ENCODE measurements at places on chromosomes 1 and 21.

DNA sequence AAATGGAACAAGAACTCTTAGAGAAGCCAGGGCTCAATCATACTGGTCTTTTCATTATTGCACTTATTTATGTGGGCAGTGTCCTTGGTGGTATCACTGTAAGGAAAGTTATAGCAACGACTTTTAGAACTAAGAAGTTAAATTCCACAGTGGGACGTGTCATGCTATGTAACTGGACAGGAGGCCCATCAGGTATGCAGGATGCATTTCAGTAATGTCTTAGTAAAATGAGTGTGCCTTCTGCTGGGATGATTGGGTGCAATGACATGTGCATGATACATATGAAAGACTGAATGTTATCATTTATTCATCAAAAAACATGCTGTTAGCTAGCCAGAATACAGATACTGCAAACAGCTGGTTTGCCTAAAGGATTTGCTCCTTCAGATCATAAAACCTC, 6.9 kb upstream of the ATP1B1 start:
- DNase-seq = no peak

- no peak for DNase-seq
Measured at GRCh38 chr1:162677607-162678371, 45.5 kb downstream of the DDR2 start.

- no peak for DNase-seq
Measured at GRCh38 chr1:240475832-240476231, 136.1 kb downstream of the GREM2 start.

DNA sequence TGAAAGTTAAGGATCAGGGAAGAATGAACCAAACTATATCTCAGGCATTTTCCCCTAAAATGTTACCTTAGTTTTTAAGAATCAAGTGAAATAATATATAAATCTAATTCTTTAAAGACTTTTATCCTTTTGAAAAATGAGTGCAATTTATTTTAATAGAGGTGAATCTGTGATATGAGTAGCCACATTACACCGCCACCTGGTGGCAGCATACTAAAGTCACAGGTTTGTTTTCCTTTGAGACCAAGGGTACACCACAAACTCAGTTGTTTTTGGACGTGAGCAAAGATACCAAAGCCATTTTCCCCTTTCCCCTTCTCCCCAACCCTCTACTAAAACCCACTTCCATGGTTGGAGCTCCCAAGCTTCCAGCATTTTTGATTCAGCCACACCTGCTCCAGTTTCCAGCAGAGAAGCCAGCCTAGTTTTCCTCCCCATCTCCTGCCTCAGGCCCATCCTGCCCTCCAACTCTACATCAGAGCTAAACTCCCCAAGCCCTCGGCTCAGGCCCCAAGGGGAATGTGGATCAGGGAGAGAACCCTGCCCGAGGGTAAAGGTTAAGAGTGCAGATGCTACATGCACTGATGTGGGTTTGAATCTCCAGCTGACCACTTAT, 22.9 kb upstream of the LDLRAP1 start:
- peak; percentile 71 for DNase-seq

DNA sequence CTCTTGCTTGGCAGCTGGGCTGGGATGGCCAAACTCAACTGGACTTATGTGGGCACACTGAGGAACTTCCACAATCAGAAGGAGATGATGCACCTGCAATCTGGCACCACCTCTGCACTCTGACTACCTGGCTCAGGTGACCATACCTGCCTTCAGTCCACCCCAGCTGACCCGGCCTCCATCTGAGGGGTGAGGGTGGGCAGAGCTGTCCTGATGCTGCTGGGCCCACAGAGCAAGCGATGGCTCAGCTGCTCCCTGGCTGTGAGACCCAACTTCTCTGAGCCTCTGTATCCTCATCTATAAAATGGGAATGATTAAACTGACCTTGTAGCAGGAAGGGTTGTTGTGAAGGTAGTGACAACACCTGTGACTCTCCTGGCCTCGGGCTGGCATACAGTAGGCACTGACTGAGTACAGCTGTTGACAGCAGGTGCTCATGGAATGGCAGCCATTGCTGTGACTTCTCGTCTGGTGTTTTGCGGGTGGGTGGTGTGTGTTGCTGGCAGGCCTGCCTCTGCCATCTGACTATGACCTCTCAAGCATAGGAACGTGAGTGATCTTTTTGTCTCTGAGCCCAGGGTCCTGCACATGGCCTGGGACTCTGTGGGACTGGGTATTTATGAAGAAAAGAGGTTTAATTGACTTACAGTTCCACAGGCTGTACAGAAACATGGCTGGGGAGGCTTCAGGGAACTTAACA, 438.5 kb downstream of the PTPRU start:
- DNase-seq = no peak

DNA sequence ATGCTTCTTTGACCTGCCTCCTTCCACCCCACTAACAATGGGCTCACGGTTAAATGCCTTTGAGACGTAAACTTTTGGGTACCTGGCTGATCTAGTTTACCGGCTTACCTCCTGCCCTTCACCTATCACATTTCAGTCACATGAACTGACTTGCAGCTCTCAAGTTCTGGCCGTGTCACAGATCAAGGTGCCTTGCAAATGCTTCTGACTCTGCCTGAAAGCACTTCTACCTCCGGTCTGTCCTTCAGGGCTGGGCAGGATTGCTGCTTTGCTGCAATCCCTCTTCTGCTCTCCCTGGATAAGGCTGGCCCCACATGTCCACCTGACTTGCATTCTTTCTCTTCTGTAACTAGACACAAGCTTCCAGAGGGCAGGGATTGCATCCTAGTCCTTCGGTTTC, 69.0 kb downstream of the GRIK1 start:
- no peak for DNase-seq

GRCh38 chr1:223621312-223621734, 44.2 kb downstream of the CAPN8 start:
- no peak for DNase-seq

GRCh38 chr1:176374967-176375569, 87.9 kb upstream of the PAPPA2 start:
- DNase-seq = peak; percentile 67

DNA sequence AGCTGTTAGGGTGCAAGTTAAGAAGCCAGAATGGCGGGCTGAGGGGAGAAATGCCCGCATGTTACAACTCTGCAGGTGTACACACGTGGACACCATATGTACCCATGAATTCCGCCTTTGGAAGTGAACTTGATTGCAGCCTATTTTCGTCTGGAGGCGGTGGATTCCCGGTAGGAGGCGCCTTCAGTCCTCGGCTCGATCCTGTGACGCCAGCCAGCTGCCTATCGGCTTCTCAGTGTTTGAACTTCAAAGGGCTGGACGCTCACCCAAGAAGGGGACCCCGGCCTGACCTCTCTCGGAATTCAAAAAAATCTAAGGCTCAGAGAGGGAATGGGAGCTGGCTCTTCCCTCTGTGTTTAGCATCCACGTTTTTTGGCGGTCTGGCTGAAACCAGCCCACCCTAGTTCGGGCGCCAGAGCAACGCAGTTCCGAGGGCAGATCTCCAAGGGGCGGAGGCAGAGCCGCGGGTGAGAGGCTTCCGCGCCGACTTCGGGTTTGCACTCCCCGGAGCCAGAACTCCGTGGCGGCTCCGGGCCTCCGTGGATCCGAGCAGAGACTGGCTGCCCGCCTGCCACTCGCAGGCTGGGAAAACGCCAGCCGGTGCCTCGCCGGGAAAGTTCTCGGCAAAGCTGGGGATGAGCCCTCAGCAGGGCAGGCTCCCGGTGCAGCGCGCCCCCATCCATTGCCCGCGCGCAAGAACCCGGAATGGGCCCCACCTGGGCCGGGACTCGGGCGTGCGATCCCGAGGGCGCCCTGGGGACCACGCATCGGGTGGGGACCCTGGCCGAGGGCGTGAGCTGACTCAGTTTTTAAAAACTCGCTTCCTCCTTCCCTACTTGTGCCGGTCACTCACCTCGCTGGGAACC, 996 bp upstream of the TMEM51 start:
- DNase-seq = peak; percentile 50

GRCh38 chr21:33198346-33199099, 31.2 kb upstream of the IFNAR2 start:
- DNase-seq = peak; percentile 65

DNA sequence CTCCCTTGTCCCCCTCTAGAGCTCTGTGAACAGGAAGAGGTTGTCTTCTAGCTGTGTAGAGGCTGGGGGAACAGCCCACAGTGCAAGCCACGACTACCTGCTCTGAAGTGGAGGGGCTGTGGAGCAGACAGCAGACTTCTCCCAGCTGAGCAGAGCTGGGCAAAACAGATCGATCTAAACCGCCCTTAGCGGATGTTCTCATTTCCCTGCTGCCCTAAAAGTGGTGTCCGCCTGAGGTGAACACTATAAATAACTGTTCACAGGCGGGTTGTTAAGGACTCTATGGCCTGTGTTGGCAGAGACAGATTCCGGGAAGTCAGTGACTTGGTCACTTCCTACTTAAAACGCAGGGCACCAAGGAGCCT, 203.2 kb downstream of the RHOU start:
- DNase-seq = no peak

DNA sequence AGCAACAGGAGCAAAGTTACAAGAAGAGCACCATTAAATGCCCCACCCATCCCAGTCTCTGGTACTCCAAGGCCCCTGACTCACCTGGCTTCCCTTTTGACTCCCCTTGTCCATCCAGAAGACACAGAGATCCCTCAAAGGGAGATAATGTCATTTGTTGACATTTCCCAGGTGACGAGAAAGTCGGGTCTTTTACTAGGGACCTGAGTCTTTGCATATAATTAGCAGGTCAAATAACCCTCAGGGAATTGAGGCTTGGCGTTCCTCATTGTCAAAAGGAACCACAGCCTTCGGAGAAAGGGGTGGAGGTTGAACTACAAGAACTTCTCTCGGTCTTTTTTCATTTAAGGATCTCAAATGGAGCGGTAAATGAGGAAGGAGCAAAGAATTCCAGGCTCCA, 133.2 kb downstream of the PROX1 start:
- DNase-seq = no peak

- no peak for DNase-seq
Measured at GRCh38 chr1:42670425-42670824, 11.8 kb upstream of the YBX1 start.

GRCh38 chr1:113991467-113991997, 12.3 kb downstream of the OLFML3 start:
- DNase-seq = no peak

DNA sequence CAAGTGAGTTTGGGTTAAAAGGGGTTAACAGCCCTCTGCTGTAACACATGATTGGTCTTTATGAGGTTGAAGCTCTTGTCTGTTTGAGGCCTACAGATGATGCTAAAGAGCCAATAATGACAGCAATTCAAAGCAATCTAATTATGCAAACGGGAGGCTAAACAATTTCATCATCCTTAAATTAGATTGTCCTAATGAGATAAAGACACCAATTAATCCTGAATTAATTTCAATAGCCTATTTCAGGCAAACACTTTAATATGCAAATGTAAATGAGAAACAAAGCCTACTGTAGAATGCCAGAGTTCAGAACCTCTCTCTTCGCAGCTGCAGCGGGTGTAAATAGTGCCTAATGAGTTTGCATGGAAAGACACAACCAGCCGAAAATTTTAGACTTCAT, 504.7 kb upstream of the PBX1 start:
- DNase-seq = no peak

DNA sequence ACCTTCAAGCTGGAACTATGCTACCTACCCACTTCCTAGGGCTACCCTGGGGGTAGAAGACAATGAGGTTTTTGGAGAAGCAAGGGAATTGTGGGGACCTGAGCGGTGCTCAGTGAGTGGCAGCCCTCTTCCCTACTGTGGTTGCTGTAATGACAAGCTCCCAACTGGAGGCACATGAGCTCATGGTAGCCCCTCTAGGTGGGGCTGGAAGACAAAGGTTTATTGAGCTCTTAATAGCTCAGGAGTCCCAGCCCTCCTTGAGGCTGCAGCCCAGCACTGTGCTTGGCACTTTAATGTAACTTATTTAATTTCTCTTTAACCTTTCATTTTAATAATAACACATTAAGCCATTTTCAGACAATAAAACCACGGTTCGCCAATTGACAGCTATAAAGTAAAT, 528.9 kb downstream of the OMA1 start:
- no peak for DNase-seq

DNA sequence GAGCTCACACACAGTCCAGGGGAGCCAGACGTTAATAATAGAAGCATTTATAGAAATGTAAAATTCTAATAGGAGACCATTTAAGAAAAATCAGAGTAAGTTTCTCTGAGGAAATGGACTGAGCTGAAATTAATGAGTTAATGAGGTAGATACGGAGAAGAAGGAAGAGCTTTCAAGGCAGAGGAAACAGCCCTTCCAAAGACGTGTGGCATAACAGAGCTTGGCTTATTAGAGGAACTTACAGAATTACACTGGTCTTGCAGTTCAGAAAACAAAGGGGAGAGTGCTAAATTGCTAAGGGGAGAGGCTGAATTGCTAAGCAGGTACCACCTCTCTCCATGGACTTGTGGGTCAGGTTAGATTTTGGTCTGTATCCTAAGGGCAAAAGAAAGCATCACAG, 8.2 kb upstream of the PIGK start:
- no peak for DNase-seq

GRCh38 chr1:230798491-230798890, 51.3 kb downstream of the CAPN9 start:
- DNase-seq = no peak

DNA sequence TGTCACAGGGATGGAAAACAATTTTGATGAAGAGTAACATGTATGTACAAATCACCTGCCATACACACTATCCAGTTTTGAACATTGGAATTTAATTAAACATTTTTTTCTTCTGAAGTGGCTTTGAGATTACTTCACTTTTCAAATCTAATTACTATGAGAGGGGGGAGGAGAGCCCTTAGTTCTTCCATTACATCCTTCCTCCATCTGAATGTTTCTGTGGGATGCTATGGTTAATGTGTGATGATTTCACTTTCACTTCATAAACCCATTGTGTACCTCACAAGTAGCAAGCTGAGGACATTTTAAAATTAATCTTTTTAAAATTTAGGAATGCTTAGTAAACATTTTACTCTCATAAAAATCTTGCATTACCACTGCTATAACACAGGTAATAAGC, 156.9 kb downstream of the RUNX1 start:
- no peak for DNase-seq

DNA sequence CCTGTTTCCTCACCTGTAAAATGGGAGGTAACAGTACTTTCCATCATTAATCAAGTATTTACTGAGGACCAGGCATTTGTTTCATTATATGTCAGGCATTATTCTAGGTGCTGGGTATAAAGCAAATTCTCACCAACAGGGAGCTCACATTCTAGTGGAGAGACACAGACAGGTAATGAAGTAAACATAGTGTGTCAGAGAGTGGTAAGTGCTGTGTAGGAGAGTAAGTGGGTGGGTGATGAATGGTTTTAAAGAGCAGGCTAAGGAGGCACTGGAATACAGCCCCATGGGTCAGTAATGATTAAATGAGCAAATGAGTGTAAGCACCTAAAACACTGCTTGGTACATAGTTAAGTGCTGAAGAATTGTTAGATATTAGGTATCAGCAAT, 60.4 kb downstream of the DNTTIP2 start:
- no peak for DNase-seq

Measured in tibial nerve (tissue), 4 donors.